ENCODE measurements at places on chromosomes 13 and 19. TPM values are rescaled to one million over a fixed set of nuclear protein-coding genes. Genes with fewer than 3 reads are reported as not detected.

GRCh38 chr19:1470305-1471009 lies 8.6 kb downstream of the C19orf25 start:
- no peaks in the 10 kb centered on the region for H3K36me3 ChIP-seq
- H3K4me1 ChIP-seq = peaks cover 43% of the 10 kb centered on the region
- DNase-seq = peak; percentile 67
- H3K4me3 ChIP-seq = peak overlapping the region; percentile 1
- peaks cover 85% of the 10 kb centered on the region for H3K27me3 ChIP-seq

- H3K4me1 ChIP-seq = peaks cover 16% of the 10 kb centered on the region
- DNase-seq = no peak
- no peak overlapping the region for H3K27ac ChIP-seq
- H3K27me3 ChIP-seq = no peaks in the 10 kb centered on the region
- no peak overlapping the region for H3K4me3 ChIP-seq
These were observed 18.6 kb downstream of the TEX101 start for GRCh38 chr19:43433358-43433673.

The PLPP2 gene
- total RNA-seq = 156 TPM

GRCh38 chr19:2355168-2356035 lies 4.7 kb upstream of the TMPRSS9 start:
- H3K4me3 ChIP-seq = no peak overlapping the region
- no peak for DNase-seq
- H3K36me3 ChIP-seq = no peaks in the 10 kb centered on the region
- H3K4me1 ChIP-seq = no peaks in the 10 kb centered on the region

DNA sequence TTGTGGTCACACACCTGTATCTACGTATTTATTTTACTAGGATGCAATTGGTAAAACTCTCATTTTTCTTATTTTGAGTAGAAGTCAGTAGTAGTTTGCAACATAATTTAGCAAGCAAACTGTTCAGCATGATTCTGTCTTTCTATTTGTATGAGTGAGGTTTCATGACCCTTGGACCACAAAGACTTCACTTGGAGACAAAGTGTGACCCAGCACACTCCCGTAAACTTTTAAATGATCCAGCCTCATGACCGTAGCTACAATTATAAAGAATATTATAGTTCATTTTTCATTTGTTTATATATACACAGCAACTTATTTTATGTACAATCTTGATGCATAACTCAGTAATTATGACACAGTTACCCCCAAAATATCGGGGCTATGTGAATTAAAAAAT lies 86.5 kb downstream of the ERCC5 start:
- H3K36me3 ChIP-seq = no peaks in the 10 kb centered on the region
- no peak overlapping the region for H3K27ac ChIP-seq
- no peaks in the 10 kb centered on the region for H3K4me1 ChIP-seq
- DNase-seq = no peak

The FFAR2 gene
- total RNA-seq = not detected

GRCh38 chr13:20810808-20811207 lies 37.0 kb upstream of the EEF1AKMT1 start:
- no peak overlapping the region for H3K4me3 ChIP-seq
- no peaks in the 10 kb centered on the region for H3K36me3 ChIP-seq
- H3K27me3 ChIP-seq = no peaks in the 10 kb centered on the region
- H3K27ac ChIP-seq = no peak overlapping the region
- no peak for DNase-seq
- H3K4me1 ChIP-seq = peaks cover 16% of the 10 kb centered on the region

DNA sequence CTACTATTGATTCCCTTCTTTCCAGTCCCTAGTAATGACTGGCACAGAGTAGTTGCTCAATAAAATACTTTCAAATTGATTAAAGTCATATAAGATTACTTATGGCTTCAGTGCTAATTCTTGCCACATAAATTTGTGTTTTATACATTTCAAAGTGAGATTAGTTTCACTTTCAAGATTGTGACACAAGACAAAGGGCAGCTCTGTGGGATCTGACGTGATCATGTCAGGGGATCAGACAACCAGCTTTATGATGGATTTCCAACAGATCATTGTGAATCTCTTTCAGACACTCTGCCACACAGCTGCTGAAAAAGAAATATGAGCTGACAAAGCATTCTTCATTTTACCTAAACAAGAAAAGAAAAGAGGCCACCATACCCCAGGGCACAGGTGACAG lies 73.4 kb upstream of the POMP start:
- DNase-seq = no peak
- no peaks in the 10 kb centered on the region for H3K4me1 ChIP-seq
- H3K27me3 ChIP-seq = no peaks in the 10 kb centered on the region
- no peak overlapping the region for H3K4me3 ChIP-seq
- H3K36me3 ChIP-seq = no peaks in the 10 kb centered on the region
